ENCODE measurements at places on chromosomes 7 and 10. TPM values are rescaled to one million over a fixed set of nuclear protein-coding genes. Genes with fewer than 3 reads are reported as not detected.

Gene DLD
- total RNA-seq: 8.7 TPM

Gene TFPI2
- 1.7 TPM for total RNA-seq

DNA sequence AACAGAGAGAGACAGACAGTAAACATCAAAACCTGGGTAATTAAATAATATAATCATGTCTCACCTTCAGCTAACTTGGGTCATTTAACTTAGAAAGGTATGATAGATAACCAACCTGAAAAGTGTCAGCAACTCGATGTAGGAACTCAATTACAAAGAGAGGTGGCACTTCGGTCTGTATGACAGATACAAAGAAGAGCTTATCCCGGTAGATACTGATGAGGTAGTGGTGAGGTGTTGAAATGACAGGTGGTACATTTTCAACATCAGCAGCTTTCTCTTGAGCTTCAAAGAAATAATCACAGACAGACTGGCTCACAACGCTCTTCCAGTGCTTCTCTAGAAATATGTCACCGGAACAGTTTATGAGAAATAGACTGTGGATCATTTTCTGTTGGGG, 12.6 kb downstream of the AP3M1 start:
- DNase-seq: no peak

GRCh38 chr10:116201011-116201410, 72.0 kb downstream of the GFRA1 start:
- no peak for DNase-seq

Gene SPDYE8
- not detected for total RNA-seq

GRCh38 chr10:55191236-55191860, 390.3 kb upstream of the PCDH15 start:
- DNase-seq: no peak

- DNase-seq: no peak
Measured at GRCh38 chr10:11612021-11613001, 861 bp upstream of the USP6NL start.

DNA sequence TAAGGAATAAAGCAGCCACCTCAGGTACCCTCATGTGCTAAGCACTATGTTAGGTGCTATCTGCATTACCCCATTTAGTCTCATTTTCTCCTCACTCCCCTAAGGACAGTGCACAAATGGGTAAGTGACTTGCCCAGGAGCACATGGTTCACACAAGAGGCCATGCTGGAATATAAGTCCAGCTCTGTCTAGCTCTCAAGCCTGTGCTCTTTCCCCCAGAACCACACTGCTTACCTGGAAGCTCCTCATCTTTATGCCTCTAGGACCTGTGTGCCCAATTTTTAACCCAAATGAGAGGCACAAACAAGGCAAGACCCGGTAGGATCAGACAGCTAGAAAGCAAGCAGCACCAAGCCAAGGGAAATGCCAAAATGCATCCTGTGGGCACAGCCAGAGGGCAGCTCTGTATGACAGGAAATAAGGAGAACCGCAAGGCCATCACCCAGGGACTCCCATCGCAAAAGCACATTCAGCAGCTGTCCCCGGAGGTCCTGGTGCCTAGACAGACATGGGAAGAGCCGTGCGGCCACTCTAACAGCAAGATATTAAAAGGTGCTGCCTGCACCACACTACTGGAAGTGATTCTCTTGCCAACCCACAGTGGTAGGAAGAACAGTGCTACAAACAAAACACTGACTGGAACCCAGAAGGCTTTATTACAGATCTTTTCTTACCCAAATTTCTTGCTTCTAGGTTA, 88.1 kb downstream of the GSAP start:
- peak; percentile 25 for DNase-seq

Gene ANKRD30A
- total RNA-seq: not detected

DNA sequence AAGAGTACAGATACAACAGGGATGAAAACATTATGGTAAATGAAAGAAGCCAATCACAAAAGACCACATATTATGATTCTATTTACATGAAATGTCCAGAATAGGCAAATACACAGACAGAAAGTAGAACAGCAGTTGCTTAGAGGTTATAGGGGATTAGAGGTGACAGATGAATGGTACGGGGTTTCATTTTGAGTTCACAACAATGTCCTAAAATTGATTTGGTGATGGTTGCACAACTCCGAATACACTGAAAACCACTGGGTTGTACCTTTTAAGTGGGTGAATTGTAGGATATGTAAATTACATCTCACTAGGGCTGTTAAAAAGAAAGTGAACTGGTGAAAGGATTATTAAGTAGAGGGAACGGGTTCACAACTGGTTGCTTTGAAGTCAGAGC, 76.3 kb upstream of the MRLN start:
- DNase-seq: no peak

DNA sequence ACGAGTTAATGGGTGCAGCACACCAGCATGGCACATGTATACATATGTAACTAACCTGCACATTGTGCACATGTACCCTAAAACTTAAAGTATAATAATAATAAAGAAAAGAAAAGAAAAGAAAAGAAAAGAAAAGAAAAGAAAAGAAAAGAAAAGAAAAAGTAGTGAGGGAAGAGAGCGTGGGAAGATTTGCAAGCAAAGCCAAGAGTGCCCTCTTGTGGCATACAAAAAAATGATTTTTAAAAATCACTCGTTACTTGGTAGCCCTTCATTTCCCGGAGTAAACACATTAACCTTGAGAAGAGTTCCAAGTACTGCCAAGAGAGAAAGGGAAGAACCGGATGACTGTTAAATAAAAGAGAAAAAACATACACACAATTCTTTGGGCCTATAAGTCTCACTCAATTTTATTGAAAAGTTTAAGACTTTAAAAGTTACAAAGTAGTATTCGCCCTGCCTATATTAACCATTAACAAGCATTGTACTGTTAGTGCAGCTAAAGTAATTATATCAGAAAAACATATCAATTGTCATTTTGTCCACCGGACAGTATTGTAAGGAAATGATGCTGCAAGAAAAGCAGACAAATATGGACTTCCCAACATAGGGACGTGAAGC, 6.2 kb upstream of the CH25H start:
- no peak for DNase-seq

Gene THNSL1
- total RNA-seq: 7.3 TPM

DNA sequence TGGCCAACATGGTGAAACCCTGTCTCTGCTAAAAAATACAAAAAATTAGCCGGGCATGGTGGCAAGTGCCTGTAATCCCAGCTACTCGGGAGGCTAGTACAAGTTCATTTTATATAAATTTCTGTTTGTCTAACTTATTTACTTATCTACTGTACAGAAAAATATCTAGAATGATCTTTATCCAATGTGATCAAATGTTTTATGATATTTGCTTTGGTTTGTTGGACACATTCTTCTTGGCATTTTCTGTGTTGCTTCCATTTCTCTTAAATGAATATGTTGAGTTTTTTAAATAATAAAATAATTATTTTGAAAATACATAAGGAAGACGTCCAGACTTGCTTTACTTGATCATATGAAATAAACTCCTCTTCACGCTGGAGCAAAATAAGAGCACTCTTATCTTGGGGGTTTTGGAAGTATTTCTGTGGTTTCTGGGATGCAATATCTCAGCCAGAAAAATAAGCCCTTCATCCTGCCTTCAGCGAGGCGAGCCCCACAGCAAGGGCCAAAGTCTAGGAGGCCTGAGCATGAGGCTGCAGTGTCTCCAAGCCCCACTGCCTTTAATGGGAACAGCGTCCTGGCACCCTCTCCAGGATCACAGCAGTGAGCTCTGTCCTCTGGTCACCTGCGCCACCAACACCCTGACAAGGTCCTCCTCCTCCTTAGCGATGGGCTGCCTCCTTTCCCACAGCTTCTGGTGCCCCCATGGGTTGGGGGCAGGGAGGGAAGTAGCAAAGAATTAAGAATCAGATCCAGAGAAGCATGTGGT, 480.2 kb downstream of the KCNMA1 start:
- no peak for DNase-seq

- no peak for DNase-seq
Measured at GRCh38 chr10:112022196-112022595, 161.4 kb downstream of the GPAM start.

DNA sequence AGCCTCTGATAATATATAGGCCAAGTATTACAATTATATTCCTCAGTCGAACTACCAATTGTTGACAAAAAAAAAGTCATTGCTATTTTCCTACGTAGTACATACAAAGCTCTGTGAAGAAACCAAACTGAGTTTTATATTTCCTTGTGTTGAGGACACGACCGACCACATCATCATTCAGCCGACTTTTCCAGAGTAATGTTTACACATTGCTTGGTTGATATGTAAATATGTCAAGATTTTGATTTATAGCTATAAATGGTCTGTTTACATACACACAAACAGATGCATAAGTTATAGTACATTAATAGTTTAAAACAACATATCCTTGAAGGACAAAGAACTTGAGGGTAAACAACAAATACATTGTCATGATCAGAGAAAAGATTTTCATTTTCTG, 121.5 kb downstream of the CRPPA start:
- DNase-seq: no peak

DNA sequence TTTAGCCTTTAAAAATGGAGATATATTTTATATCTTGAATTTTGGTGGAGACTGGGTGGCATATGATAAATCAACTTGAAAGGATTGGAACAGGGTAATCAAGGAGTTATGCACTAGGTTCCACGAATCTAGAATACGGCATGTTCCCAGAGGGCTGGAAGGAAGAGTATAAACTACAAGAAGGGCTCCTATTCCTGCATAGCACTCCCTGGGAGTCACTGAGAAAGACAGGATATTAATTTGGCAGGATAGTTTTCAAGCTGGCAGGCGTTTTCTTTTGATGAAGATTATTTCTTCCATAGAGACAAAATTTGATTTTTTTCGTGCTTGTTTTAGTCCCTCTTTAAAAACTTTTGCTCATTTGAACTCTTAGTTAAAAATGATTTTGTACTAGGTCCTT, 119.7 kb downstream of the VWC2 start:
- no peak for DNase-seq

Gene LRGUK
- not detected for total RNA-seq

Gene LIPM
- not detected for total RNA-seq

All from MG63 (cell line).